ENCODE measurements at places on chromosomes 4 and X.

DNA sequence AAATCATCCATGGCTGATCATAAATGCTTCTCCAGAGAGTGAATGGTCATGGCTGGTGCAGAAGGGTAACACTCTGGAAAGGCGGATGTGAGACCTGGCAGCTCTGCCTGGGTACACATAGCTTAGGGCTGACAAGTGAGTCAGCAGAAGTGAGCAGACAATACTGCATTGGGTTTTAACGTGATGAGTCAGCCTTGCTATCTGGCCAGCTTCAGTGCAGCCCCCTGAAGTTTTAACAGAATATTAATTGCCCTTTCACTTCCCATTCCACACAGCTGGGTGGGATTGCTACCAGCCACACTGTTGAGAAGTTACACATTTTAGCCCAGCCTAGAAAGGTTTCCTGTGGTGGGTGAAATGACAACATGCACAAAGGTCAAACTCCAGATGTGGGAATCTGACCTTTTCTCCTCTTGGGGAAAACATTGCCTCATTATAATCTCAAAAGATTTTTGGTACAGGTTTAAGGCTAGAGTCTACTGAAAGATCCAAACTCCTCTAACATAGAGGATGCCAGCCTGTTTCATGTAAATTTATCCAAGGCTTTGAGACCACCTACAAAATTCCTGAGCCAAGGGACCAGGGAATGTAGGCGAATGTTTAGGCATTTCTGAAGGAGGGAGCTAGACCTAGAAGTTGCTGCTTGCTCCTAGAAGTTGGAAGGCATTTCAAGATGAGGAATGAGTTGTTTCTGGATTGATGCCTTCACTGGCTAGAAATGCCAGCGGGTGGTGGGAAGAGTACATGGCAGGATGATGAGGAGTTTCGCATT, 230.3 kb upstream of the PGRMC2 start:
- no peak for DNase-seq

GRCh38 chrX:57930051-57930450, 19.8 kb upstream of the ZXDA start:
- DNase-seq, result no peak

DNA sequence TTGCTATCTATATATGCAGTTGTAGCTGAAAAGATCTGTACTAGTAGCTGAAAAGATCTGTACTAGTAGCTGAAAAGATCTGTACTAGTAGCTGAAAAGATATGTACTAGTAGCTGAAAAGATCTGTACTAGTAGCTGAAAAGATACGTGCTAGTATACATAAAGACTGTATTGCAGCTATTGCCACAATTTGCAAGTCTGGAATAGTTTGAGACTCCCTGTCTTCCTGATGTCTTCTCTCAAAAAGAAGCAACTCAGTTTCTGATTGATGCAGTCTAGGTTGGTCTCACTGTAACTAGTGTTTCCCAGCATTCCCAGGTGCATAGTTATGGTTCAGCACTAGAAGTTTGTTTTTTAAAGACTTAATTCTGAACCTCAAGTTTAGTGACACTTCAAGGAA, 15.0 kb downstream of the SLAIN2 start:
- no peak for DNase-seq

GRCh38 chr4:39134683-39135306, 47.5 kb upstream of the WDR19 start:
- no peak for DNase-seq

- DNase-seq, result no peak
Observed at GRCh38 chr4:24795666-24796381, 451 bp downstream of the SOD3 start.

DNA sequence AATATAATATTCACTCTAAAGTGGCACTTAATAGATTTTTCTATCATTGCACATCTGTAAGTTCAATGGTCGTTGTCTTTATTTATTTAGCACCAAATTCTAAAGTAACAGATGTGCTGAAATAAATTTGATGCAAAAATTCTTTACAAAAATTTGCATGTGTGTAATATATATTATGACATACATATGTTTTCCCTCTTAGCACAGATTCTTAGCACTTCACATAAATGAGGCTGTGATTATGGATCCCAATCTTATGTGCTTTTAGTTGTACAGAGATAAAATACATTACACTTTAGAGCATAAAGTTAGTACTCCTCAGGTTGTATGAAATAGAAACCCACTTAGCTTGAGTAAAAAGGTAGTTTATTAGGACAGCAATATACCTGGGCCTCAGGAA, 915.1 kb downstream of the ADGRL3 start:
- no peak for DNase-seq

GRCh38 chrX:56764153-56764974, 35.3 kb downstream of the NBDY start:
- DNase-seq, result peak; percentile 62

- no peak for DNase-seq
Observed at GRCh38 chr4:143961075-143961474, 55.7 kb upstream of the GYPE start.

DNA sequence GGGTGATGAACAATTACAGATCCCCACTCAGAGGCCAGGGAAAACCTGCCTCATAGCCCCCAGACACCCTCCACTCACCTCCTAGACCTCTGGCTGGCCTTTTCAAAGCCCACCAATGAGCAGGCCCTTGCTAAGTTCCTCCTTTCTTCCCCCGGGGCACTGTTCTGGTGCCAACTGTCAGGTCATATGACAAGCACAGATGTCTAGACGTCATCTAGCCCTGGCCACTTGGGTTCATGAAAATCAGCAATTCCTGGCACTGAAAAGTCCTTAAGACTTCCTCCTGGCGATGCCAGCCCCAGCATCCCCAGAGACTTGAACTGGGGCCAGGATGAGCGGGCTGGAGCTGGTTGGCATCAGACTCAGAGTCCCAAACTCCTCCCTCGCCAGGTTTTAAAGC, 115.6 kb upstream of the NALF2 start:
- DNase-seq, result no peak

DNA sequence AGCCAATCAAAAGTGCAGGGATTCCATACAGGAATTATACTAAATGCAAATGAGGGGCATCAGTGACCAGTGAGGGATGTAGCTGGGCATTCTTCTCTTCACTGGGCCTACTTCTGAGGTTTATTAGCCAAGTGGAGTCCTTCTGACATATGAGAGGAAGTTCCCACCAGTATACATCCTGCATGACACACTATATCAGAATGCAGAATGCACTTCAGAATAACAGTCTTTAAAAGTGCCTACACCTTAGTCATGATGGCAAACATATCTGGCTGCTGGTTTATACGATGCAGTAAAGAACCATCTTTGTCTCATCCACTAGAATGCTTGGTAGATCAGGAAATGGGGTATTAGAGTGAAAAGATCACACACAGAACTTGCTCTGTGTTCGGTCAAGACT, 180.3 kb upstream of the PPARGC1A start:
- DNase-seq, result no peak

DNA sequence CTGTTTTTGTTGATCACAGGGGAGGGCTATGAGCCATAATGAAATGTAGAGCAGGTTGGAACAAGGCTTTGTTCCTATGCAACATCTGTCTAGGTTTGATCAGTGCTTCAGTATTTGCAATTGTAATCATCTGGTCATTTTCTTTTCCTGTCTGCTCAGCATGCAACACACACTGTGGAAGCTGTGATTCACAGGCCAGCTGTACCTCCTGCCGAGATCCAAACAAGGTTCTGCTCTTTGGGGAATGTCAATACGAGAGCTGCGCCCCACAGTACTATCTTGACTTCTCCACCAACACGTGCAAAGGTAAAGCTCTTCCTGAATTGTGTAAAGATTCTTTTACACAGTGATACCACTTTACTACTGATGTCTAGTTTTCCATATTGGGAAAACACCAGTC, 181.9 kb upstream of the ANXA3 start:
- no peak for DNase-seq

DNA sequence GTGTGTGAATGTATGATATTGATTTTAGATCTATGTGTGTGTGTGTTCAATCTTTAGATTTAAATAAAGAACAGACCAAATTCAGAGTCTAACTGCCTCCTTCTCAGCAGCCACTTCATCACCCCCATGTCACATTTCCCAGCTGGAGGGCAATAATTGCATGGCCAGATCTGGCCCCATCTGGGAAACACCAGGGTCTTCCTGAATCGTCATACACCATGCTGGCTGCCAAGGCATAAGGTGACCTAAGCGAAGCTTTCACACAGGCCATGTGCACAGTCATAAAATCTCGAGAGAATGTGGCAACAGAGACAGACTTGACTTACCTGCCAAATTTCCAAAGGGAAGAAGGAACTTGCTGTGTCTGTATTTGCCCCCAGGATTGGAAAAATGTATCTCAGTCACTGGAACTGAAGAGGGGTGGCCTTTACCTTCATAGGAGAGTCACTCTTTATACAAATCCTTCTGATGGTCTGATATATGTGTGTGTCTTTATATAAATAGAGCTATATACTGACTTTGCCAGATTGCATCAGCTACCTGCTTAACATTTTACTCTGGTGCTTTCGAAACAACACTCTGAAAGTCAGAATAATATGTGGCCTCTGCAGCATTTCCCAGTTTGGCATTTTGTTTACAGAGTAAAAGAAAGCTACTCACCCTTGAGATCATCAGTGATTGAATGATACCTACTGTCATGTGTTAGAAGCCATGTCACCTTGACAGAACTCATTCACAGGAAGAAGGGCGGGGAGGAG, at the start of gene PLAC1:
Gene PLAC1 (minus strand): TSS at position 470 of the 758 bp plus-strand sequence. CDS start 91,789 bp downstream, outside the sequence.
- DNase-seq, result no peak

GRCh38 chr4:1360423-1361283, 13.6 kb downstream of the UVSSA start:
- no peak for DNase-seq

DNA sequence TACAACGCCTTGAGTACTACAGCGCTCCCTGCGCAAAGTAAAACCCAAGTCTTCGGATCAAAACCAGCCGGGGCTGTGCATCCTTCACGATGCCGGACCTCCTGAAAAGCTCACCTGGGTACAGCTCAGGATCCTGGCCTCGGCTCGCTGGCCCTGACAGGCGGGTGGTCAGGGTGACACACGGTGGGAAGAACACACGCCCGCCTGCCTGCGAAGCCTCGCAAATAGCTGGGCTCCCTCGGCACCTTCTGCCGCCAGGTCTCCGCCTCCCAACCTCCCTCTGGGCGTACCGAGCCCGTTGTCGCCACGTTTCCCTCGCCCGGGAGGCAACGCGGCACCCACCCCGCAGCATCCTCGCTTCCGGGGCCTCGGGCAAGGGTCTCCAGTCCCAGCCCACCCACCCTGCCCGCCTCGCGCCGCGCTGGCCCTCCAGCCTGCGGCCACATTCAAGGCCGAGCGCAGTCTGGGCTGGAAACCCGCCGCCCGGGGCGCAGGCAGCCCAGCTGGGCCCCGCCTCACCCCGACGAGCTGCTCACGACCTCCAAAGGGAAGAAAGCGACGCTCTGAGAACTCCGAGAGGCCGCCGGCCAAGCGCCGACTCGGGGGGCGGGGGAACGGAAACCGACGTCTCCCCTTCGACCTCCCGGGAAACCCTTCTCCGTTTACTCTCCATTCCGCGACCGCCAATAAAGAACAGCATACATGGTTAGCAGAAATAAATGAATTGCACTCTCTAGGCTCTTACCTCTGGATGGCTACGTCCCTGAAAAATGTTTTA, 511 bp downstream of the PPM1K start:
- peak; percentile 24 for DNase-seq

GRCh38 chrX:40952855-40953254, 132.4 kb upstream of the USP9X start:
- no peak for DNase-seq

DNA sequence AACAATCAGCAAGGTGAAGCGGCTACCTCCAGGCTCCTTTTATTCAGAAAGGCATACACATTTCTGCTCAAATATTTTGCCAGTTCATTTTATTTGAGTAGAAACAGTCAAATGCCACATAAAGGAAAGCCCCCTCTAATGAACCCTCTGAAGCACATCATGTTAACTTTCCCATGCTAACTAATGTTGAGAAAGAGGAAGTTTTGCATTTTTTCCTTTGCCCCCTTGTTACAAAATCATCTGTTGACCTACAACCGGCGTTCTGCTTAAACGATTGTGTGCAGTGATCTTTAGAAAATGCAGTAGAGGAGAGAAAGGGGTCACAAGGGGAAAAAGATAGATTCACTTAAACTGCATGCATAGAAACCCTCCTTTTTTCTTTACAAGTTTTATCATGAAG, 25.2 kb upstream of the ATXN3L start:
- no peak for DNase-seq

DNA sequence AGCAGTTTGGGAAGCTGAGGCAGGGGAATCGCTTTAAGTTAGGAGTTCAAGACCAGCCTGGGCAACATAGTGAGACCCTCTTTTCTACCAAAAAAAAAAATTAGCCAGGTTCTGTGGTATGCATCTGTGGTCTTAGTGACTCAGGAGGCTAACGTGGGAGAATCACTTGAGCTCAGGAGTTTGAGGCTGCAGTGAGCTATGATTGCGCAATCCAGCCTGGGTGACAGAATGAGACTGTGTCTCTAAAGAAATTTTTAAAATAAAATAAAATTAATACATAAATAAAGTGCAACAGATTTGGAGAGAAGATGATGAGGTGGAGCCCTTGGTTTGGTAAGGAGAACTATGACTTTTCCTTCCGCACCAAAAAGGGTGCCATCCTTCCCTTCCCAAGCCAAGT, 436.9 kb downstream of the NLGN4X start:
- DNase-seq, result no peak

DNA sequence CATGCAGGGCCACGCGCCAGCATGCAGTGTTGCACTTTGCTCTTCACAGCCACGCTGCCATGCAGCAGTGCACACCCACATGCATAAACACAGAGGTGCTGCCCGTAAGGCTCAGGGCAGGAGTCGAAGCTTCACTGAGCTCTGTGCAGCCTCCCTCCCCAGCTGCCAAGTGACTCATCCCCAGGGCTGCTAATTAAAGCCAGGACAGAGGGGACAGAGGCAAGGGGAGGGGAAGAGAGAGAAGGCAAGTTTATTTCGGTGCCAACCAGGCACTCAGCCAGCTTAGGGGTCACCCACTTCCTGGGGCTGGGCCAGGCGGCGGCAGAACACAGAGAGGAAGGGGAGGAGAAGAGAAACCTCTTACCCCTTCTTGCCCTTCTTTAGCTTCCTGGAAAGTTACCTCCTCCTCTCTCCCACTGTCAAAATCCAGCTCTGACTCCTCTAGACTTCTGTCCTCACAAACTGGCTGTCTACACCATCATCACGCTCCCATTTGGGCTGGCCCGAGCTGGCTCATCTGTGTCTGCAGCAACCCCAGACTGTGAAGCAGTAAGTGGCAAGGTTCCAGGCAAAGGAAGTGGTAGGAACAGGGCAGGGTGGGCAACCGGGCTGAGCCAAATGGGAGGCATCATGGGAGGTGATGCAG, 6.2 kb upstream of the IQSEC2 start:
- DNase-seq, result peak; percentile 16

- no peak for DNase-seq
Observed at GRCh38 chr4:116872308-116872707, 213.1 kb downstream of the TRAM1L1 start.

DNA sequence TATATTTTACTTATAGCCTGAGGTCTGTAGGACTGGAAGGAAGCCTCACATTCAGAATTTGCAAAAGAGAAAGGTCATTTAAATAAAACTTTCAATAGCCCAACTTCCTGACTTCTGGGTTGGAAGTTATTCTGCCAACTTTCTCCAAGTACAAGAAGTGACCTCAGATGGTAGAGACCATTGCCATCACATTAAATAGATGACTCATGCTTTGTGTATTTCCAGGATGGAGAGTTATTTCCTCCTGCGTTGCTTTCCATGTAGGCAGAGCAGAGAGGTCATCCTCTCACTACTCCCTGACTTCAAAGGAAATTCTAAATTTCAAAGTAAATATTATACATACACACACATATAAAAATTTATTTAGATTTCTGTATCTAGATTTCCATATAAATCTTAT, 73.0 kb upstream of the NR3C2 start:
- no peak for DNase-seq

All from stimulated activated CD8-positive, alpha-beta memory T cell treated with anti-CD3 and anti-CD28 coated beads, Interleukin-4, amount 100 ng/mL, for 4 hours (primary cell).